Muscle of back (tissue), 13 donors: ENCODE measurements at places on chromosomes 12 and 14. TPM values are rescaled to one million over a fixed set of nuclear protein-coding genes. Genes with fewer than 3 reads are reported as not detected.
A peak's percentile ranks its signal among the peaks of the same experiment; 100 is the strongest.

DNA sequence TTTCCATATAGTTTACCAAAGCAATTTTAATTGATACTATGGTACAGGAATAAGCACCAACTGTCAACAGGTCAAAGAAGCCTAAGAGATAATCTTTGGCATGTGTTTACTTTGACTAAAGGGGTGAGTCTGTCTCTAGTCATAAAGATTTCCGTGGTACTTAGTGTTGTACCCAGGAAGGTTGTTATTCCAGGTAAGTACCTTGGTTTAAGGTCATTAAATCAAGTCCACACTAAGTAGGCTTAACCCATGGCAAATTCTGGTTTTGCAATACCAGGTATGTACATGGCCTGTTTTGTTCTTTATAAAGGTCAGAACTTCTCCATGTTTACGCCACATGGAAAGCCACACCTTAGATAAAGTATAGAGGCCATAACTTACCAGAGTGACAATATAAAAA lies 10.0 kb downstream of the MAX start:
- DNase-seq = no peak

DNA sequence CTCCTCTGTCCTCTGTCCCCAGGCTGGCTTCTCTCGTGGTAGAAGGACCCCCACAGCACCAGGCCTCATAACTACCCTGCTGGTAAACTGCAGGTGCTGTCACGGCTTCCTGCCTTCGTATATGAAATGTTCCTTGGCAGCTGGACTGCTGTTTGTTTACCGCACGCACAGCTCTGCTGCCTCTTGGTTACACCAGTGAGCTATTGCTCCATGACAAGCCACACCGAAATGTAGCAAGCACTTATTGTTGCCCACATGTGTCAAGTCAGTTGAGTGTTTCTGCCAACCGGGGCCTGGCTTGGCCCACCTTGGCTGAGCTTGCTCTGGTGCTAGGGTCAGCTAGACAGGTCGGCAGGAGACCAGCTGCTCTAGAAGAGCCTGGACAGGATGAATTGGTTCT lies 21.7 kb upstream of the TCL1B start:
- no peak for DNase-seq

DNA sequence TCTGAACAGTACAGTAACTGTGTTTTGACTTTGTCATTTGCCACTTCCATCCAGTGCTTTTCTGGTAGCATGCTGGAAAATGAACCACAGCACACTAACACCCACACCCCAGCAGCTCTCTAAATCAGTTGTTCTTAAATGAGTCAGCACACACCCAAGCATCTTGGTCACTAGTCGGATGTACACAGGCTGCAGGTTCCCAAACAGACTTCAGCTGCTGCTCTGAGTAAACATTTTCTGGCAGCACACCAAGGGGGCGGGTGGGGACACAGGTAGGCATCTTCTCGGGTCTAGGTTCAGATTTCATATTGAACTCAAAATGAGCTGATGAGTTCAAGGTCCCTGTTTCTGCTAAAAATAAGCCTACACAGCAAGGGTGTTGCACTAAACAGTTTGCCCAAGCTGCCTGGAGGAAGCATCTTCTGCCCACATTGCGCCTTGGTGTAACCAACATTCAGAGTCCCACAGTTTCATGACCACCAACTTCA lies 39.8 kb downstream of the IFNG start:
- DNase-seq = no peak

DNA sequence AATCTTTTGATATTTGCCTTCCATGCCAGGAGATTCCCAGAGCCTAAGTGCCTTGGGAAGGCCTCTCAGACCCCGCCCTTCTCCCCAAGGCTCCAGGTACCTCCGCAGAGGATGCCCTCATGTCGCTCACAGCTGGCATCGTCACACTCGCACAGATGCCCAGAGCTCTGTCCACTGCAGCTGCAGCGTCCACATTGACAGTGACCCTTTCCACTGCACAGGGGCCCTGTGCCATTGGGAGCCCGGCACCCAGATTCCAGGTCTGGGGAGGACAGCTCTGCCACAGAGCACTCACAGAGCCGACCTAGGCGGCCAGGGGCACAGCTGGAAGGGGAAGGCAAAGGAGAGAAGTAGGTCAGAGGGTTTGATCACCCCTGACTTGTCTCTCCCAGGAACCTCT lies 12.3 kb upstream of the CSAD start:
- DNase-seq = no peak

Gene CLEC4C
- polyA plus RNA-seq = not detected

GRCh38 chr14:50594577-50595316 lies 34.8 kb downstream of the ATL1 start:
- no peak for DNase-seq

Gene LPAR5
- 1.9 TPM for polyA plus RNA-seq

GRCh38 chr14:76228138-76228537 lies 76.4 kb downstream of the GPATCH2L start:
- no peak for DNase-seq

GRCh38 chr12:2970744-2971143 lies 11.5 kb downstream of the TEAD4 start:
- DNase-seq = no peak

GRCh38 chr12:91109148-91109564 lies 2.1 kb downstream of the LUM start:
- DNase-seq = peak; percentile 84

Gene C12orf50
- polyA plus RNA-seq = 0.37 TPM

DNA sequence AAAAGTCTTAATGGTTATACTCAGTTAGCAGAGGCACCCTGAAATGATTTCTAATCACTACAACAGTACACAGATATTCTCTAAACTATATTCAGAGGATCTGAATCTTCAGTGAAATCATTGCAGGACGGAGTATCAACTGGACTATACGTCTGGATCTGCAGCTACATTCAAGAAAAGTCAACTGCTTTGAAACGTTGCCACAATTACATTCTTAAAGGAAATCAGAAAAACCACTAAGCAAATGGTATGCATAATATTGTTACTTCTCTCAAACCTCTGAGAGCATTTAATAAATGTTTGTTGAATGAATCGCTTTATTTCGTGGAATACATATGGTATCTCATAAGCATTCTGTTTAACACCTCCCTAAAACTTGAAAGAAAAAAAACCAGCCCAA lies 67.4 kb downstream of the MED13L start:
- DNase-seq = no peak

Gene REP15
- 1.2 TPM for polyA plus RNA-seq

DNA sequence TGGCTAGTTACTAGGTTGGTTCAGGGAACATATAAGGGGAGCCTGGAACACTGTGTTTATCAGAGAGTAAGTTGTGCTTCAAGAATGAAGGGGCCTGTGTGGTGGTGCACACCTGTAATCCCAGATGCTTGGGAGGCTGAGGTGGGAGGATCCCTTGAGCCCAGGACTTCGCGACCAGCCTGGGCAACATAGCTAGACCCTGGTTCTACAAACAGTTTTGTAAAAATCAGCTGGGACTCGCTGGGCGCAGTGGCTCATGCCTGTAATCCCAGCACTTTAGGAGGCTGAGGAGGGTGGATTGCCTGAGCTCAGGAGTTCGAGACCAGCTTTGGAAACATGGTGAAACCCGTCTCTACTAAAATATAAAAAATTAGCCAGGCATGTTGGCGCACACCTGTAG lies 42.1 kb upstream of the GPR132 start:
- no peak for DNase-seq

DNA sequence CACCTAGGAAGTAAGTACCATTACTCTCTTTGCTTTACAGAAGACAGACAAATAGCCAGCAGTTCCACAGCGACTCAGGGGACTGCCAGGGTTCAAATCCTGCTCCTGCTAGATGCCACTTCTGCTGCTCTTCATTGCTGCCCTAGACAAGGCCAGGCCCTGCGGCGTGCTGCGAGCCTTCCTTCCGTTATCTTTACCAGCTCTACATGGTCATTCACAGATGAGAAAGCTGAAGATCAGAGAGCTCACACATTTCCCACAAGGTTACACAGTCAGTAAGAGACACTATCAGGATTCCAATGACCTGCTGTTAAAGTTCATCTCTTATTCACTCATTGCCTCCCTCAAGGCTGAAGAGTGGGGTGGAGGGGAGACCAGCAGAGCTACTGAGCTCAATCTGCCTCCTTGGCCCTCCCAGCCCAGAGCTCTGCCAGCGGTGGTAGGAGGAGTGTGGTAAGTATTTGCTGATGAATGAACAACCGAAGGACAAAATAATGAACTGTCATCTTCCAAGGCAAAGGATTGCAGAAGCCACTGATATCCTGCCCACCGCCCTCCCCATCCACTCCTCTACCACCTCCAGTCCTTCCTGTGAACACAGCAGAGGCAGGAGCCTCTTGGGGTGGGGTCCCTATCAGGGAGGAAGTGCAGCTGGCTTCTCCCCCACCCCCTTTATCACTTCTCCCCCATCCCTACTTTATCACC lies 14.6 kb upstream of the HDAC7 start:
- DNase-seq = no peak

Gene NEUROD4
- polyA plus RNA-seq = not detected

- no peak for DNase-seq
Measured at GRCh38 chr14:91009501-91010152, 50.8 kb downstream of the RPS6KA5 start.

DNA sequence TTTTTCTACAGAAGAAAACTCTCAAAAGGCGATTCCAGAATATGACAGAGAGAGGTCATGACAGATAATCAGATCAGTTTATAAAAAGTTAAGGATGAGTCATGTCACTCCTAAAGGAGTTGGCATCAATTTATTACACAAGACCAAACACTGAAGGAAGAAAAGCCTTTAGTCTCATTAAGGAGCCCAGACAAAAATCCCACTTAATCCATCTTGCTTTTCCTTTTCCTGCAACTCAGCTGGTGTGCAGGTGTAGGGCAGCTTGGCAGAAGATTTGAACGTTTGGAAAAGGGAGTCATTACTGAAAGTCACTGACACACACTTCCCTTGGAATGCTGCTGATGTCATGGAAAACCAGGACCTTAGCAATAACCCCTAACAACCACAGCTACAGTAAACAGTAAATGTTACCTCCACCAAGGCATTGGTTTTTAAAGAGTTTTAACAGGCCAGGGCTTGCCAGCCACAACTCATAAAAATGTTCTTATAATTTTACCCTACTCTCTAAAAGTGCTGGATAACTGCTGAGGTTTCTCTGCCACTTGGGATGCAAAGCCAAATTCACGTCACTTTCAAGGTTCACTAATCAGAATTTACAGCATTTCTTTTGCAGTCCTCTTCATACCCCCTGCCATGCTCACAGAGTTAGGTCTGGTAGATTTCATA lies 320.6 kb downstream of the RAD51B start:
- peak; percentile 84 for DNase-seq

DNA sequence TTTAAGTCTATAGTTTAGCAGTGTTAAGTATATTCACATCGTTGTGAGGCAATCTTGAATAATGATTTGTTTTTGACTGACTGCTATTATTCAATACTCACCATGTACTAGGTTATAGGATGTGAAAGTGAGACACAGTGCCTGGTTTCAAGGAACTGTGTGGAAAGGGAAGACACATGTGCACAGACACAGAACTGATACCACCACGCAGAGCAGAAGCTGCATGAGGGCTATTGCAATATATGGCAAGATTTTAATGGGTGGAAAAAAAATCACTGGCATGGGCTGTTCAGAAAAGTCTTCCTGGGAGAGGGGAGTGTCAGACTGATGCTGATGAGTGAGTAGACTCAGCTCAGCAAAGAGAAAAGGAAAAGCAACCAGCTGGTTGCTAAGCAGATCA lies 10.4 kb downstream of the SLC7A8 start:
- no peak for DNase-seq

DNA sequence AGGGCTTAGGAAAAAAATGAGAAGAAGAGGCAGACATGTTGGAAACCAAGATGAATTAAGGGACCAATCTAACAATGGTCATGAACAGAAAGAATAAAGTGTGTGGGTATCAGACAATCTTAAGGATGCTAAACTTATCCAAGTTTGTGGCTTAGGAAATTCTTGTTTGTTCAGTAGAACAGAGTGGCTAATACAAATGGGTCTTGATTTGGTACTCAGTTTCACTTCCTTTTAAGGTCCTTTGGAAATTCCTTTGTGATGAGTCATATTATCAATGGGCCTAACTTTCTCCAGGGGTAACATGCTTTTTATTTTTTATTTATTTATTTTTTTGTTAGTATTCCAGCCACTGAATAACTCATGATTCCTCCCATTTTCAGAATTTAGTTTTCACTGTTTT lies 1154.7 kb upstream of the FLRT2 start:
- peak; percentile 1 for DNase-seq

Gene ZNF384
- polyA plus RNA-seq = 44.2 TPM

DNA sequence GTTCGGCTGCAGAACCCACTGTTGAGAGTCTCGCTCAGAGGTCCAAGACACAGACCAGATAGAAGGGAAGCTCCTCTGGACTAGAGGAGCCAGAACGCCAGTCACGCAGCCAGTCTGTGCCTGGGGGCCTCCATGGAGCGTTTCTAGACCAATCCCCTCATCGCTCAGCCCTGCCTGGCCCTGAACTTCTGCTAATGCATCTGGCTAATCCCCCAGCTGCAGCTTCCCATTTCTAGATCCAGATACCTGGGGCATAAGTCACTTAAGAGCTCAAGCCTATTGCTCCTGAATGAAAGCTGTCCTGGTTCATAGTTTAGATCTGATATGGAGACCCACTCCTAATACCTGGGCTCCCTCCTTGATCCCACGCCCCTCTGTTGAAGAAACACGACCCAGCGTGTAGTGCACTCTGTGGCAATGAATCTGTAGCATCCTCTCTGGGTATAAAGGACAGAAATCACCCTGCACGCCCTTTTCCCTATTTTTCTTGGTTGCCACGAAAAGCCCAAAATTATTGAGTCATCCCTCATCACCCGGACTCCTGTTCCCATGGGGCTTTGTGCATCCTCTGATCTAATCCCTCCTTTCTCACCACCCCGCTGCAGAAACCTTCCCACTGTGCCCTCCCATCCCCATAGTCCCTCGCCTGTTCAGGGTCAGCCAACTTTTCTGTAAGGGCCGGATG lies 341.6 kb upstream of the FKBP4 start:
- DNase-seq = no peak

Gene BEST3
- 49.5 TPM for polyA plus RNA-seq

- DNase-seq = no peak
Measured at GRCh38 chr12:19988001-19988400, 380.3 kb upstream of the PDE3A start.

GRCh38 chr14:104112609-104113571 lies 25.5 kb upstream of the KIF26A start:
- no peak for DNase-seq

- peak; percentile 63 for DNase-seq
Measured at GRCh38 chr14:59132796-59133494, 55.5 kb upstream of the DAAM1 start.

DNA sequence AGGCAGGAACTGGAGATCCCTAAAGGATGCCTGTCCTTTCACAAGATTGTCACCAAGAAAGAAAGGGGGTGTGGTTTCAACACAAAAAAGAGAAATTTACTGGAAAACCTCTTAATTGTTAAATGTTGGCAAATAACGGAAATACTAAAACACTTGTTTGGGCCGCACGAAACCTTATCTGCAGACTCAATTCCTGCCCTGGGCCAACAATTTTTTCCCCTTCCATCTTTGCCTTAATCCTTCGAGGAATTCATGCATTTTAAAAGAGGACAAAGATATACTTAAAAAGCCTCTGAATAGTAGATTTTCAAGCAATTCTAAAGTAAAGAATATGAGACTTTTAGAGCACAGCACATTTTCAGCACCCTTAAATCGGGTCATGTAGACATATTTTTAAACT lies 366.2 kb downstream of the DUSP6 start:
- no peak for DNase-seq

GRCh38 chr14:56004786-56005185 lies 113.4 kb upstream of the PELI2 start:
- peak; percentile 85 for DNase-seq
